ENCODE measurements at places on chromosomes 5 and 9.

GRCh38 chr5:151022511-151023018 lies 2.2 kb downstream of the GPX3 start:
- peak; percentile 53 for DNase-seq

- no peak for DNase-seq
These were observed 75.4 kb upstream of the TBC1D2 start for GRCh38 chr9:98330831-98331230.

- DNase-seq: no peak
These were observed 34.9 kb downstream of the RAPGEF1 start for GRCh38 chr9:131704988-131705387.

GRCh38 chr5:159088371-159088770 lies 11.3 kb downstream of the EBF1 start:
- DNase-seq: no peak

DNA sequence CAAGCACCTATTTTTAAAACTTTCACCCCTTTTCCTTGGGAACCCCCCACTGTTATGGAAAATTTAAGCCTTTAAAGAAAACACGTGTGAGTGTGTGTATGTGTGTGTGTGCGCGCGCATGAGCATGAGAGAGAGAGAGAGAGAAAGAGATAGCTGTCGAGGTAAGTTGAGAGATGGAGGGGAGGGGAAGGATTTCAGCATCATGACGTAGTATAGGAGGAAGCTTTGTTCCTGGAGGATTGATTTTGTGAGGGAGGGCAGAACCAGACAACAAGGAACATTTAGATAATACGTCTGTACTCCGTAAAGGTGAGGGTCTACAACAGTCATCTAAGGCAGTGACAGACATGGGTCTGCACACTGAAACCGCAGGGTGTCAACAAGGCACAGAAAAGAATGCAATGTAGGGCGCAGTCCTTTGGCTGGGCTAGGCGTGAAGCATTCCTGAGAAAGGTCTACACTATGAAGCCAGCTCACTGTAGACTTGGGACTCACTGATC lies 227.7 kb downstream of the SMARCA2 start:
- DNase-seq: no peak

GRCh38 chr5:107184066-107184465 lies 486.7 kb downstream of the EFNA5 start:
- no peak for DNase-seq

GRCh38 chr5:149006426-149006825 lies 56.4 kb downstream of the SH3TC2 start:
- DNase-seq: no peak

GRCh38 chr9:91253488-91253887 lies 108.2 kb downstream of the AUH start:
- no peak for DNase-seq

- DNase-seq: no peak
These were observed 1.2 kb downstream of the CDC14B start for GRCh38 chr9:96618209-96619123.

GRCh38 chr5:14946815-14947620 lies 75.4 kb upstream of the ANKH start:
- no peak for DNase-seq

DNA sequence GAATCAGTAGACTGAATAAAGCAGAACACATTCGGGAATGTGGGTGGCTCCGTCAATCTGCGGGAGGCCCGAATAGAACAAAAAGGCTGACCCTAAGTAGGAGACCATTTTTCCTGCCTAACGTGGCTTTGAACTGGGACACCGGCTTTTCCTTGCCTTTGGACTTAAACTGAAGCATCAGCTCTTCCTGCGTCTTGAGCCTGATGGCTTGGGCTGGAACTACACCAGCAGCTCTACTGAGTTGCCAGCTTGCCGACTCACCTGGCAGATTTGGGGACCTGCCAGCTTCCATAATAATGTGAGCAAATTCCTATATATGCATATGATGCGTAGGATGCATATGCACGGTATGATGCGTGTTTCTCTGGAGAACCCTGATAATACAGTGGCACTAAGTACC lies 111.3 kb downstream of the DAPK1 start:
- no peak for DNase-seq

GRCh38 chr5:53580547-53580946 lies 20.1 kb downstream of the NDUFS4 start:
- DNase-seq: no peak

DNA sequence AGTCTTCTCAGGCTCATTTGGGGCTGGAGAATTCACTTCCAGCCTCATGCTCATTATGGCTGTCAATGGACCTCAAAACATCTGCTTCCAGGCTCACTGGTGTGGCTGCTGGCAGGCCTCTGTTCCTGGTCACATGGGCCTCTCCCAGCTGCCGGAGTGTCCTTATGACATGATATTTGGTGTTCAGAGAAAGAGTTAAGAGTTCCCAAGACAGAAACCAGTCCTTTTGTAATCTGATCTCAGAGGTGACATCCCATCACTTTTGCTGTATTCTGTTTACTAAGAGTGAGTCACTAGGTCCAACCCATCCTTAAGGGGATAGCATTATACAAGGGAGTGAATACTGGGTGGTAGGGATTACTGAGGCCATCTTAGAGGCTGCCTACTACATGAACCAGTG lies 104.6 kb downstream of the CACNA1B start:
- no peak for DNase-seq

- no peak for DNase-seq
These were observed 54.5 kb upstream of the HNRNPA0 start for GRCh38 chr5:137808503-137809135.

DNA sequence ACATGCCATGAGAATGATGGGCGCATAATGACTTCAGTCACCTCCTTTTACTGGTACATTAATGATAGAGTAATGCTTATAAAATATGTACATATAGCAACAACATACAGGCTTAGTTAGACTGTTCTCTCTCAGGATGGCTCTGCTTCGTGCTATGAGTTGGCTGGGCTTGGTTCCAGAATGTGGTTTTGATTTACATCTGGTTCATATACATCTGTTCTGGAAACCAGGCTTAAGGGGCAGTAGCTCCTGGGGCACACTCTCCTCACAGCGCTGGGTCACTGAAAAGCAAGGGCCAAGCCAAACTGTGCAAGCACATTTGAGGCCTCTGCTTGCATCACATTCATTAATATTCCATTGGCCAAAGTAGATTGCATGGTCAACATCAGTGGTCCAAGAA lies 44.9 kb downstream of the PCSK1 start:
- no peak for DNase-seq

- no peak for DNase-seq
These were observed 42.6 kb upstream of the ANKRD31 start for GRCh38 chr5:75279321-75279720.

DNA sequence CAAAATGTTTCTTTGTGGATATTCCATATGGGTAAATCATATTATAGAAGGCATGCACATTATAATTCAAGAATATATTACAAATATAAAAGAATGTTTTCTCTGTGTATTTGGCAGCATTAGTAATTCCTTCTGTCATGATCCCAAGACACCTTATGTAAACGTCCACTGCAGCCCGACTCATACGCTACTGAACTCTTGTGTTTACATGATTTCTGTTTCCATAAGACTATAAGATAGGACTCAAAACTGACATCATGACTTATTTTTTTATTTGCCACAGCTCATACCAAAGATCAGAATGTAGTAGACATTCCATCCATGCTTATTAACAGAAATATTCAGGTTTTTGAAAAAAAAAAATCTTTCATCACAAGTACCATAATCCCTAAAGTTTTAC lies 234.1 kb downstream of the AP3B1 start:
- DNase-seq: peak; percentile 35

- DNase-seq: peak; percentile 55
These were observed 140.7 kb downstream of the MTX3 start for GRCh38 chr5:79850316-79850822.

DNA sequence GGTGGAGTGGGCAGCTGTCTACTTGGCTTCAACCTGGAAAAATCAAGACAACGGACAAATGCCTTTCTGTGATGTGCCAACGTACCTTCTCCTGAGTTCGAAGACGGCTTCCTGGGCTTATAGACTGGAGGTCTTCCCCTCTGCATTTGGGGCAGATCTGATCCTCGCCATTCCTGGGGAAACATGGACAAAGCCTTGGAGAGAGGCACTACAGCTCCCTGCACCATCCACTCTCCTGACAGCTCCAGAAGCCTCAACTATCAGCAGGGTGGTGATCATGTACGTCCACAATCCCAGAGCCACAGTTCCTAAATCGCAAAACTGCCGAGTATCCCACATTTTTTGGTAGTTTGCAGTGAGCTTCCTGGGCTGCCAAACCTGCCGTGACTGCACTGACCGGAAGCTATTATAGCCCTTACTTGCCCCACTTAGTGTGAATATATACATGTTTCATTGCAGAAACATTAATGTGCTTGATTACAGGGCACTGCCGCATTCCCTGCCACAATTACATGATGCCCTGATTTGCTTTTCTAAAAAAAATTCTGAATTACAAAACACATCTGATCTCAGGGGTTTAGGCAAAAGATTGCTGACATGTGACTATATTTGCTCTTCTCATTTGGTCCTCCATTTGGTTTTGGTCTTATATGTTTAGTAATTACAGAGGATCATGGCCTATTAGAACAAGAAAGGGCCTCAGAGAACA lies 2.8 kb downstream of the TRAF1 start:
- no peak for DNase-seq

DNA sequence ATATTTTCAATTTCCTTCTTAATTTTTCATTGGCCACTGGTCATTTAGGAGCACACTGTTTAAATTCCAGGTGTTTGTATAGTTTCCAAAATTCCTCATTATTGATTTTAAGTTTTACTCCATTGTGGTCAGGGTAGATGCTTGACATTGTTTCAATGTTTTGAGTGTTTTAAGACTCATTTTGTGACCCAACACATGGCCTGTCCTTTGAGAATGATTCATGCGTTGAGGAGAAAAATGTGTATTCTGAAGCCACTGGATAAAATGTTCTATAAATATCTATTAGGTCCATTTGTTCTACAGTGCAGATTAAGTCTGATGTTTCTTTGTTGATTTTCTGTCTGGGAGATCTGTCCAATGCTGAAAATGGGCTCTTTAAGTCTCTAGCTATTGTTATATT lies 24.4 kb upstream of the FNIP1 start:
- DNase-seq: no peak

- no peak for DNase-seq
These were observed 117.9 kb downstream of the INSYN2B start for GRCh38 chr5:169862391-169862811.

GRCh38 chr5:81006947-81007636 lies 46.9 kb downstream of the RASGRF2 start:
- DNase-seq: no peak

GRCh38 chr9:103714992-103715391 lies 379.1 kb upstream of the SMC2 start:
- DNase-seq: no peak

DNA sequence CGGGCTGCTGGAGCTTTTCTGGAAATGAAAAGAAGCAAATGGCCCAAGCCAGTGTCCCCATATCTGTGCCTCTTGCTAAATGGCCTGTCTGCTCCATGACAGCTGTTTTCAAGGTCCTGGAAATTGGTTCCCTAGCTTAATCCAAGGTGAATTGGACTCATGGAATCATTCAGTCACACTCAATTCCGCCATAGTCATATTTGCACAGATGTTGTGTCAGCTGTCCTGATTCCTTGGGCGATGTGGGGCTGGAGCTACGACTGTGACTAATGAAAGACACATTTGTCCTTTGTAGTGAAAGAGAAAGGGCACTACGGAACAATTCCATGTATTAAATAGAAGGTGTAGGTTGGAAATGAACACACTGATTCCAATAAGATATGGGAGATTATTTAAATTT lies 102.9 kb upstream of the MEGF10 start:
- no peak for DNase-seq

DNA sequence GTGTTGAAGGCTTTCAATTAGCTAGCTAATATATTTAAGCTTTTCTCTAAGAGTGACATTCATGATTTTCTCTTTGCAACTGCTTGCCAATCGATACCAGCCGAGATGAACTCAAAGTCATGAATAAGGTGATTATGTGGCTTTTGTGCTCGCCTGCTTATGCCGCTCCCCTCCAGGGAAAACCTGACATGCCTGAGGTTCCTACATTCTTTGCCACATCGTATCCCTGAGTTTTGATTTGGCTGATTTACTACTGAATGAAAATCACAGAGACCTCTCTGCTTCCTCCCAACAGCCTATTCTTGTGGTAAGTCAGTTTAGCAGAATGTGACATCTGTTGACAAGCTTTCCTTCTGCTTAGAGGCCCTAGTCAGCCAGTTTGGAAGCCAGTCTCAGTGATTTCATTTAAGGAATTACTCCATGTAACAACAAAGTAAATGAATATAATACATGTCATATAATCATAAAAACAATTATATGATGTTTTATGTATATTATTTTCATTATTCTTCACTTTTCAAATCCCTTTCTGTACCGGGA lies 513.4 kb downstream of the CSNK1G3 start:
- no peak for DNase-seq

- DNase-seq: peak; percentile 99
These were observed 100.6 kb downstream of the LHFPL2 start for GRCh38 chr5:78547731-78548615.

- peak; percentile 20 for DNase-seq
These were observed 25.9 kb downstream of the CCDC171 start for GRCh38 chr9:15578714-15579113.

DNA sequence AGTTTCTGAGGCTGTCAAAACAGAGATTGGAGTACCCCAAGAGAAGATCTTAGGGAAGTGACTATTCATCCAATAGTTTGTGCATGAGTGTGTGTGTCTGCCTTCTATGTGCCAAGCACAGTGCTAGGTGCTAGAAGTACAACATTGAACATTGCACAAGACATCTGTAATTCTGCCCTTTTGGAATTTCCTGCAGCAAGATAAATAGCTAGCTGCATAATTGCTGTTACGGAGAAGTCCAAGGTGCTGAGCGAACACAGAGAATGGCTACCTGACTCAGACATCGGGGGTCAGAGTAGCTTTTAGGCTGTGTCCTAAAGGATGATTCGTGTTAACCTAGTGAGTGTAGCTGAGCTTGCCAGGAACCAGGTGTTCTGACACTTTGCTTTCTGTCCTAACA lies 44.8 kb downstream of the PAPPA start:
- no peak for DNase-seq

- no peak for DNase-seq
These were observed 466.7 kb downstream of the NFIB start for GRCh38 chr9:13847270-13847669.

DNA sequence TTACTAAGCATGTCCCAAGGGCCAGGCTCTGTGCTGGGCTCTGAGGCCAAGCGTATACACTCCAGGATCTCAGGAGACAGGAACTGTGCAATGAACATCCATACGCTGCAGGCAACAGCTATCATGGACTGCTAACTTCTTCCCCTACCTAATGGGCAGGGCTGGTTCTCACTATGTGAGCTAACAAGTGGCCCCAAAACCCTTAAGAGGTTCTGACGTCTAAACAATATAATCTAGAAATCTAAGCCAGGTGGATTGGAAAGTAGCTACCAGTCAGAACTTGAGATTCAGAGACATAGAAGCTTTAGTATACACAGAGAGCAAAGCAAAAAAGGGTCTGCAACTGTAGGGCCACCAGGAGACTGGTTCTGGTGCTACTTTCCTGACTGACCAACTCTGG lies 27.6 kb downstream of the ABCA1 start:
- DNase-seq: no peak

- DNase-seq: no peak
These were observed 432.4 kb upstream of the SMC2 start for GRCh38 chr9:103661663-103662062.

Data from stromal cell of bone marrow (primary cell).